ENCODE measurements at places on chromosomes 3 and 15. TPM values are rescaled to one million over a fixed set of nuclear protein-coding genes. Genes with fewer than 3 reads are reported as not detected.

Gene PLA2G4F
- not detected for total RNA-seq

Gene FBXW12
- total RNA-seq: not detected

Gene ITGA11
- 5.3 TPM for total RNA-seq

Gene MAGEL2
- not detected for total RNA-seq

Gene CATSPER2
- 0.89 TPM for total RNA-seq

Gene RGMA
- 0.18 TPM for total RNA-seq

Gene ITIH4
- 1.4 TPM for total RNA-seq

Gene P2RY12
- not detected for total RNA-seq
